D341Med (cell line): ENCODE measurements at places on chromosomes 2 and 18.

DNA sequence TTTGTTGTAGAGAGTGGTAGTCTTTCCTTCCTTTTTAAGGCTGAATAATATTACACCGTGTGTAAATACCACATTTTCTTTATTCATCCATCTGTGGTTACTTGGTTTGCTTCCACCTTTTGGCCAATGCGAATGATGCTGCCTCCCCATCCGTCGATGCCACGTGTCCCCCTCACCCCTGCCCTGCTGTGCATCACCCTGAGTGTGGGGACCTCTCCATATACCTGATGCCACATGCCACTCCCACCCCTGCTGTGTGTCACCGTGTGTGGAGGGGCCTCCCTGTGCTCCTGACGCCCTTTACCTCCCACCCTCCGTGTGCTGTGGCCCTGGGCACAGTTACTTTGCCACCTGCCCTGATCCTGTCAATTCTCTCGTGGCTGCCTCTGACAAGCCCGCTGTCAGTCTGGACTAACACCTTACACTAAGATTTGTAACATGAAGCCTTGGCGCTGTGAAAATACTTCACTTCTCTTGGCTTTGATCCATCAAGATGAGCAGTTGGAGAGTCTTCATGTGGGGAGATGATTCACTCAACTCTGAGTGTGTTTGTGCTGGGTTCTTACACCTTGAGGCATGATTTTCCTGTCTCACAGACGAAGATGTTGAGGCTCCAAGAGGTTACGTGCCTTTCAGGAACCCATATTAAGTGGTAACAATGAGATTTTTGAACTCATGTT, 234.0 kb downstream of the ZNF407 start:
- DNase-seq = no peak

DNA sequence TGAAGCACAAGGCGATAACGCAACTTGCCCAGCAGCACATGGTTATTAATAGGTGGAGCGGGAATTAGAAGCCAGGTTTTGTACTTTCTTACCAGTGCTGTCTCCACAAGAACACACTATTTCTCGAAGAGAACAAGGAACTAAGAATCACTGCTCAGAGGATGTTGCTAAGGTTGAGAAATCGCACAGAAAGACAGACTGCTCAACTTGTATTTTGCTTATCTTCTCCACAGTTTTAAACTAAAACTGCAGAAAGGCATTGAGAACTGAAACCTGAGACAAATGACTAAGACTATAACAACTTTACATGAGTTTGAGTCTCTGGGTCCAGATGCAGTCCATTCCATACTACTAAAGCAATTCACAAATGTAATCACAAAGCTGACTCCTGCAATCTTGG, 6.2 kb downstream of the PRKD3 start:
- no peak for DNase-seq

- DNase-seq = no peak
Measured at GRCh38 chr2:2848198-2848597, 517.1 kb upstream of the MYT1L start.

- no peak for DNase-seq
Measured at GRCh38 chr2:67516362-67516761, 119.2 kb downstream of the ETAA1 start.

GRCh38 chr2:12317814-12318426, 398.8 kb upstream of the TRIB2 start:
- no peak for DNase-seq

DNA sequence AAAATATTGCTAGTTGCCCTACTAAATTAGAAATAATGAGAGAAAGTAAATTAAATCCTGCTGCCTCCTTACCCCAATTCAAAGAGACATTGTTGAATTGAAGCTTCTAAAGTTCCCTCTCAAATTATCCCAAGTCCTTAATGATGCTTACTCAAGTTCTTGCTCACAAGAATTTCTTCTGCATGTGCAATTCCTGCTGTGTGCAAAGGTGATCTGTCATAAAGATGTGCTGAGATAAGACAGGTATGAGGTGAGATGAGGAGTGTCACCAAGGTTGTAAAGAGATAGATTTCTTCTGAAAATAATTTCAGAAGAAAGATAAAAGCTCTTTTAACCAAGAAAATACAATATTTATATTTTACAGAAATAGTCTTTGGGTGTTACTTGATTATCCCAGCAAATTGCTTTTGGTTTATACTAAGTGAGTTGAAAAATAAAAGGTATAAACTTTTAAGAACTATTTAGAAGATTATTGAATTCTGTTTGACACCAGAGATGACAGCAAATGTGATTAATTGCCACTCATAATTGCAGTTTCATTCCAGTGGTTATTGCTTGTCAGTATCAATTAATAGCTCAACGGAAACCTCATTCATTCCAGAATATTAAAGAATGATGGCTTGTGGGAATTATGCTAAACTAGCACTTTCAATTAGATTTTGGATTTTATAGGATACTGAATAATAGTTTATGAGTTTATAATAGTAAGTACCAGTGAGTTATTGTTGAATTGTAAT, 674.3 kb downstream of the STK39 start:
- no peak for DNase-seq

DNA sequence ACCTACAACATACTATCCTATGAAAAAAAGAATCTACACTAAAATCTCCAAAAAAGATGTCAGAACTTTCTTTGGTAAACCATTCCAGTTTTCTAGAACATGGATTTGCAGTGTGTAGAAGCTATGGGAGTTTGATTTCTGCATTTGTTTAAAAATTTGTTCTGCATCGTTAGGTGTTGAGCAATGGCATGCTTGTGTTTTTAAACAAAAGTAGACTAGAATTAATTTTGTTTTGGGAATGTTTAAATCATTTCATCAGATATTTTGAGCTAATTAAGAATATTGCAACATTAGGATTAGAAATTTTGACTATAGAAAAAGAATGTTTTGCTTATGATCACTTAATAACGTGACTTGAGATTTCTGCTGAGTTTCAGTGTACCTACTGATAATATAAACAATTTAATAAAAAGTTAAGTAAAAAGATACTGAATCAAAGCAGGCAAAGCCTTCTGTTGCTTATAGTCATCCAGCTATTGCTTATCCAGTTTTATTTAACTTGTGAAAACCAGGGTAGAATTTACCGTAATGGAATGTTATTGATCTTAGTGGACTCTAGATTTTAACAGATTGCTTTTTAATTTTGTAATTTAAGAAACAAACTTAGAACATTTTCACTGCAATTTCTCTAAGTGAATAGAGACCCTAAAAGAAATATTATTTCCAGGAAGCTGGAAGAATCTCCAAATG, 7.2 kb upstream of the TMEM182 start:
- DNase-seq = no peak

GRCh38 chr2:50783111-50783510, 248.8 kb downstream of the NRXN1 start:
- DNase-seq = no peak

- no peak for DNase-seq
Measured at GRCh38 chr18:6755107-6755506, 25.6 kb downstream of the ARHGAP28 start.

- DNase-seq = no peak
Measured at GRCh38 chr18:9536354-9537152, 61.2 kb downstream of the RALBP1 start.

- DNase-seq = peak; percentile 76
Measured at GRCh38 chr2:160407393-160408172, 86.0 kb downstream of the RBMS1 start.

DNA sequence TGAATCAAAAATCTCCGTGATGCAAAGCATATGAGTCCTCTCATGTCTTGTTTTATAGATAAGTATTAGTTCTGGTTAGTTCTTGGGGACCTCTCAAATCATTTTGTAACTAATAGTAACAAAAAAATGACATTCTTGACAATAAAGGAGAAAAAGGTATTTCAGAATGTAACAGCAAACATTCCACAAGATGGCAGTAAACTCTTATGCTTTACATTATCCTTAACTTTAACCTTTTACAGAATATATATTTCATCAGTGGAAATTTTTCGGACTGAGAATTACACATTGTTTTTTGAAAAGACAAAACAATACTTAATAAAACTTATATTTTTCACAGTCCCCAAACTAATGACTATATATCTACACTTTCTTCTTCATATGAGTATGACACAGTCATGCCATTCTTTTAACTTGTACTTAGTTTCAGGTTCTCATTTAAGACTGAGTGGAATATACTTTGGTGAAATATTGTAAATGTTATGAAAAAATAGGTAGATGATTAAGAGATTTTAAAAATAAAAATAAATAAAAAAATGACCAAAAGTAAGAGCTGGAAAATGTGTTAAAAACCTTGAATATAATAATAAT, 142.9 kb upstream of the NXPH2 start:
- DNase-seq = no peak

GRCh38 chr18:57748770-57749603, 54.1 kb downstream of the ATP8B1 start:
- no peak for DNase-seq

GRCh38 chr2:136185981-136186776, 68.2 kb upstream of the CXCR4 start:
- no peak for DNase-seq
